ENCODE measurements at places on chromosomes 2 and 18.

GRCh38 chr2:232511336-232511890 is 8.8 kb upstream of the PRSS56 start:
- no peak for DNase-seq

- DNase-seq, result no peak
Observed at GRCh38 chr18:13006531-13007247, 15.5 kb downstream of the CEP192 start.

DNA sequence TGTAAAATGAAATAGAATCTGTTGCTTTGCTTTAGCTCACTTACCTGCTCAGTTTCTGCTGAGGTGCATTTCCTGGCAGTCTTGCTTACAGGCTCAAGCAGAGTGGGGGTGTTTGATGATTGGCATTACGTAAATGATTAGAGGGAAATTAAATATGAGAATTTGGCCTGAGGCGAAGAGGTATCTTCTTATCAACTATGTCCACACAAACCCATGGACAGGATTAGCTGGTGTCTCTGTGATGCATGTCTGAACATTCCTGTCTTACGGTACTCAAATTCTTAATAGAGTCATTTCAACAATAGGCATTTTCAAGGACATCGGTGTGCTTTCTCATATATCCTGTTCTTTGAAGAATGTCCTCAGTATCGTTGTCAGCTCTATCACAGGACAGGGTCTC is 102.1 kb downstream of the PRPF40A start:
- no peak for DNase-seq

DNA sequence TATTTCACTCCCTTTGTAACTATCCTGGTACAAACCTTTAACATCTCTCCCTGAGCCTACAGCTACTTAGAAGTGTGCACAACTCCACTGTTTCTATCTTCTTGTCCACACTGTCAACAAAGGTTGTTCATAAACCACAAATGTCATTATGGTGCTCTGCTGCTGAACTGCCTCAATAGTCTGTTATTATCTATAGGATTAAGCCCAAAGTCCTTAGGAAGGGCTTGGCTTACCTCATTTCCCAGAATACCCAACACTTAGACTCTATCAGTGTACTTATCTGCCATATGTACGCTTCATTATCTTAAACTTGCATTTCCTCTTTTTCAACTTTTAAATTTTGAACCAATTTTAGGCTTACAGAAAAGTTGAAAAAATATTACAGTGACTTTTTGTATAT is 94.2 kb downstream of the HNMT start:
- DNase-seq, result no peak

GRCh38 chr2:51003345-51004192 is 28.4 kb downstream of the NRXN1 start:
- no peak for DNase-seq

Measured in NCI-H187 (cell line).